OCI-LY7 (cell line): ENCODE measurements at places on chromosomes 3 and 15. TPM values are rescaled to one million over a fixed set of nuclear protein-coding genes. Genes with fewer than 3 reads are reported as not detected.

- no peak for DNase-seq
Measured at GRCh38 chr3:52865994-52866393, 31.2 kb upstream of the MUSTN1 start.

DNA sequence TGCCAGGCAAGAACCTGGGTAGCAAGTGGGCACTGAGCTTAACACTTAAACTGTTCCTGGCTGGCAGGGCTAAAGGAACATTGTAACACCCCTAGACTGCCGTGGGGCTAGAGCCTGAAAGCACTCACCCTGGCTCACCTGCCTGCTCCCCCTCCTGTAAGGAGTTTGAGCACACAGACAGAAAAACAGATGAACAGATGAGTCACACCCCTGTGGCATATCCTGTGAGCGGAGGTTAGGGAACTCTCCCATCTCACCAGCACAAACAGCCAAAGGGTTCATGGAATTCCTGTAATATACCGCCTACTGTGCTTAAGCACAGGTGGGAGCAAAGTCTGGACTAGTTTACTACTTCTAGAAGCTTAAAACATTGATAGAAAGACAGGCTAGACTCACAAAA lies 300.1 kb downstream of the ROBO1 start:
- DNase-seq = no peak

Gene SLC28A2
- not detected in 2 replicates for total RNA-seq

DNA sequence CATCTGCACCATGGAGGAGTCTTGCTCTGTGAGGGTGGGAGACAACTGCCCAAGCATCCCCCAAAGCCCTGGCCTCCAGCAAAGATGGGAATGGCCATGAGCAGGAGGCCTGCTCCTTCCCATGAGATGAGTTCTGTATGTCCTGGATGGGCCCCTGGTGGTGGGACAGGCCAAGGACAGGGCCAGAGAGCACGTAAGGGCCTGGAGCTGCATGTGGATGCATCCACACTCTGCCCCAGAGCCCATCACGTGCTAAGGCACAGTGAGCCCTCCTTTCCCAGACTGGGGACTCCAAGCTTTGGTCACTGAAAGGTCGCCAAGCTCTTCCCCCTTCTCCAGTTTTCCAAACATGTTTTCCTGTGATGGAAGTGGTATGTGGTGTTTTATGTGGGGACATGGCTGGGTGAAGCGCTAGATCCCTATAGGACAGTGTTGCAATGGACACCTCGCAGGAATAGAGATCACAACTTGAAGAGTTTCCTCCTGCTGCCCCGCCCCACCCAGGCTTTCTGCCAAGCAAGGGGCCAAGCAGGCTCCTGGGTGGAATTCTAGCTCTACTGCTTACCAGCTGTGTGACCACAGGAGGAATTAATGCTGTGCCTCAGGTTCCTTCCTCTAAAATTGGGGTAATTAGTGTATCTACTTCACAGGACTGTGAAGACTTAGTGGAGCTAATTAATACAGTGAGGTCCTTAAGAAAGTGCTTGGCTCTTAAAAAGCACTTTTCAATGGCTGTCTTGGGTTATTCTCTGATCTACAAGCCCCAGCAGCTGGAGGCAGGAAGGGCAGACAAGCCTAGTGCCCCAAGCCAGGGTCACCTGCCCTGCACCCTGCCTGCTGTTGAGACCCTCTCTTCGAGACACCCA lies 106.4 kb upstream of the RPL32 start:
- DNase-seq = no peak

Gene PRICKLE2
- 2.3 and 3.9 TPM in 2 replicates for total RNA-seq

DNA sequence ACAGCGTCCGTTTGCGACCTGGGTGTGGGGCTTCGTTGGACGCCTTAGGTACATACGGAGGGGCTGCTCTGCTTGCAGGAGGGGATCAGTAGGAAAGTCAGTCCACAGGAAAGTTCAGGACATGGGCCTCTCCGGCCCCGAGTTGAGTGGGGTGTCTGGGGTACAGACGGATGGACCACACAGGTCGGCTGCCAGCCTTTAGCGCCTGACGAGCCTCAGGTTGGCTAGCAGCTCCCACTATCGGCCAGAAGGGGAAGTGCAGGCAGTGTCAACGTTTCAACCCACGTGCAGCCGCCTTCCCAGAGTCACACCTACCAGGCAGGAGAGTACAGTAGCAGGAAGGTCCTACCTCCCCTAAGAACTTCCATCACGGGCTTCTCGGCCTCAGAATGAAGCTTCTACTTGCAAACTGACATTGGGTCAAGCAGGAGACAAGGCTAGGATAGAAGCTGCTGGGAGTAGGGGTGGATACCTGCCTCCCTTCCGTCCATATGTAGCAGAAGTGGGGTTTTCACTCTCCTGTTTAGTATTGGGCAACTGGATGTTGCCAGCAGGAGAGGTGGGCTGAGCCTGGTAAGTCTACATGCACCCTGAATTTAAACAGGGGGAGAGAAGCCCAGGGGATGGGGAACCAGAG lies 1.8 kb upstream of the SCN5A start:
- DNase-seq = peak; percentile 55

DNA sequence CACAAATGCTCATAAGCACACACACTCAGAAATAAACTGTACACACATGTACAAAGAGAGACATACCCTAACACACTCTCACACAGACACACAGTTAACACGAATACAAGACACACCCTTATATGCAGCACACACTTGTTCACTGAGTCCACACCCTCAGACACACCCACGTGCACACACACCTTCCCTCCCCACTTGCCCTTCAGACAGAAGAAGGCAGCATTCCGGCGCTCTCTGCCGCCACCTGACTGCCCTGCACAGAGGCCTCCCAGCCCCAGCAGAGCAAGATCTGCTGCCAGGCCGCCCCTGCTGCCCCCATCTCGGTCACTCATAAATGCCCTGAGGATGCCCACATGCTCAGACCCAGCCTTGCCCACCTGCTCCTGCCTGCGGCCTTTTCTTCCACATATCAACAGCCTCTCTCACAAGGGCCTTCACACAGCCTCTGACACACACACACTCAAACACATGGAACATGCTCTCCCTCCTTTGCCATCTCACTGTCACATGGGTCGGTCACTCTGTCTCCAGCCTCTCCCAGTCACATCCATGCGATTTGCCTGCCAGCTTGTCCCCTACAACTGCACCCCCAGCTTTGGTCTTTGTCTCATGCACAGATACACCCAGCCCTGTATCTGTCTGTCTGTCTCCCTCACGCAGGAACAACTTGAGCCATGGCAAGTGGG lies 71.1 kb downstream of the EPHB3 start:
- DNase-seq = no peak

DNA sequence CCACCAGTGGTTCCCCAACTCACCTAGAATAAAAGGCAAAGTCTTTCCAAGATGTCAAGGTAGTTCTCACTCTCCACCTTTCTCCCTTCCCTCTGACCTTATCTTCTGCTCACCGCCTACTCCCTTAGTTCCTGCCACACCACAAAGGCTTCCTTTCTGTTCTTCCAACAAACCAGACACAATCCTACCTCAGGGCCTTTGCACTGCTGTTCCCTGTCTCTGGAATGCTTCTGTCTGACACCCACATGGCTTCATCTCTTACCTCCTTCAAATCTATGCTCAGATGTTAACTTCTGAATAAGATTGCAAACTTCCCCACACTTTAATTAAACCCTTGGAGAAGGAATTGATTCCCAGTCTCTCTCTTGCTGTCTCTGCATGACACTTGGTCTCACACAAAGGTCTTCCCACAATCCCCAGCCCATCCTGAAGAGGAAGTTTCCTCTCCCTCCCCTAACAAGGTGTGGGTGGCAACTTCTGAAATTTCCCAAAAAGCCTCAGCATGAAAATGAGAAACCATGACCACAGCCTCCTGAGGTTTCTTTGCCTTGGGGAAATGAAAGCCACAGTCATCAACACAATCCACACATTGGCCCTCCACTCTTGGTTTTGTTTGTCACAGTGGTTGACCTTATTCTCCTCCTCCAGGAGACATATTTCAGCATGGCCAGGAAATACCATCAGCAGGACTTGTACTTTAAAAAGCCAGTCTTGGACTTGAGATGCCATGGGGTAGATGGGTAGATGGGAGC lies 3.0 kb upstream of the RYK start:
- no peak for DNase-seq

- DNase-seq = no peak
Measured at GRCh38 chr3:57745101-57745500, 11.0 kb upstream of the SLMAP start.

DNA sequence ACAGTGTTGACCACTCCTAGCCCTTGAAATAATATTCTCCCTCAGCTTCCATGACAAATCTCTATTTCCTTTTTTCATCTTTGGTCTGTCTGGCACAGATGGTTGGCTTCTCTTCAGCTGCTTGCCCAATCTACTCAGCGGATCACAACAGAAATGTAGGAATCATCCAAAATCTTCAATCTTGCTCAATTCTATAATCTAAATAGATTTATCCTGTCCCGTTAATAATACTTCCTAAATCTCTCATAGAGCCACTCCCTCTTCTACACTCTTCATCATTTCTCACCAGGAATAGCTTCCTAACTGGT lies 3.8 kb downstream of the PEAK1 start:
- DNase-seq = no peak

Gene JMJD7
- 14.1 and 16.0 TPM in 2 replicates for total RNA-seq

DNA sequence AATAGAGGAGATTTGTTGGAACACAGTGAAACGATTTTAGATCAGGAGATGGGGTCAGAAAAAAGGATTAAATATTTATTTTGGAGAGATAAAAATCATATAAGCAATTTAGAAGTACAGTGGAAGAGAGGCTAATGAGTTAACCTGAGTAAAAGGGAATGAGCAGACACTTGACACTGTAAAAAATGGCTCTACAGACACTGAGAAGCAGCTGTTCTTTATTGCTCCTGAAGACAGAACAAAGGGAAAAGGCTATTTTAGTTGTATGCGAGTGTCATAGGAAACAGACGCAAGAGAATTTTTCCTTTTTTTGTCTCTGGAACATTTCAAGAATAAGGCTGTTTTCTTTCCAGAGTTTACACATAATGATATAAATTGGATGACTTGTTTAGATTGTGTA lies 34.3 kb downstream of the ASTE1 start:
- DNase-seq = no peak

- no peak for DNase-seq
Measured at GRCh38 chr3:32140943-32141342, 34.5 kb downstream of the GPD1L start.

DNA sequence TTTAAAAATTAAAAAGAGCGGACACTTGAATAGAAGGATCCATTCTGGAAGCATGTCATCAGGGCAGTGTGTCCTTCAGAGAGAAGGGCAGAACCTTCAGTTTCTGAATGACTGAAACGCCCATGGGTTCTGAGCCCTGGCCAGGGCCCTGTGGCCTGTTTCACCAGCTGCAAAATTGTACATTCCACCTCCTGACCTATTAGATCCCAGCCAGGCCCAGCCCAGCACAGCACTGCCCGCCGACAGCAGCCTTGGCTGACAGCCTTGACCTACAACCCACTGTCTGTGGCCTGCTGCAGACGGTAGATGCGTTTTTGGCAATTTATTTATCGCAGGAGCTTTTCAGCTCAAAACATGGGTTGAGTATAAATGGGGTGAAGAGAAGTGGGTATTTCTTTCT lies 5.9 kb upstream of the POLG start:
- no peak for DNase-seq

Gene TMIE
- not detected in 2 replicates for total RNA-seq

DNA sequence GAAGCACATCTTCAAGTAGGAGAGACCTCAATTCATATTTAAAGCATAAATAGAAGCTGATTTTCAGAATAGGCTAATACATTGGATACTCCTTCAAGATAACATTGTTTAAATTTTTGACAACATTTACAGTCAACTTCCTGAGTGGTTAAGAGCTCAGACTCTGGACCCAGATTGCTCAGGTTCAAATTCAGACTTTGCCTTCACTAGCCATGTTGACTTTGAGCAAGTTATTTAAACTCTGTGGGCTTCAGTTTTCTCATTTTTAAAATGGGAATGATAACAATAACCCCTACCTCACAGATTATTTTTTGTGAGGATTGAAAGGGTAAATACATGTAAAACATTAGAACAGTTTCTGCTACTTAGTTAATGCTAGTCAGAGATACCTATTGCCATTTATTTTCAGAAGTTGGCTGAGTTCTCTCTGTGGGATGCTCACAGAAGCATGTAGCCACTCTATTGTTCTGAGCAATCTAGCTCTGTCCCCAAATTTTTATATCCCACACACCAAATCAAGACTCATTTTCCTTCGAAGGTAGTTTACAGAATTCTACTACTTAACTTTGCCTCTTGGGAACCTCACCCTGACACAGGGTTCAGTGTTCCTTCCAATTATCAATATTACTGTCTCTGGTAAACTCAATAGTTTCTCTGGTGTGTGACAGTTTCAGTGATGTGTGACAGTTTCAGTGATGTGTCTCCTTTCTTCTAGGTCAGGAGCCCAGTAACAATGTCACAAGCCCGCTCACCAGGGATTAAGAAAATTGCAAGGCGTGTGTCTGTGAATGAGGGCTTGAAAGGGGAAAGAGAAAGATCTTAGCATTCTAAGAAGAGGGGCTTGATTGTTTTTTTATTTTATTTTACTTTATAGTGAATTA lies 79.4 kb upstream of the OSTN start:
- DNase-seq = peak; percentile 60

DNA sequence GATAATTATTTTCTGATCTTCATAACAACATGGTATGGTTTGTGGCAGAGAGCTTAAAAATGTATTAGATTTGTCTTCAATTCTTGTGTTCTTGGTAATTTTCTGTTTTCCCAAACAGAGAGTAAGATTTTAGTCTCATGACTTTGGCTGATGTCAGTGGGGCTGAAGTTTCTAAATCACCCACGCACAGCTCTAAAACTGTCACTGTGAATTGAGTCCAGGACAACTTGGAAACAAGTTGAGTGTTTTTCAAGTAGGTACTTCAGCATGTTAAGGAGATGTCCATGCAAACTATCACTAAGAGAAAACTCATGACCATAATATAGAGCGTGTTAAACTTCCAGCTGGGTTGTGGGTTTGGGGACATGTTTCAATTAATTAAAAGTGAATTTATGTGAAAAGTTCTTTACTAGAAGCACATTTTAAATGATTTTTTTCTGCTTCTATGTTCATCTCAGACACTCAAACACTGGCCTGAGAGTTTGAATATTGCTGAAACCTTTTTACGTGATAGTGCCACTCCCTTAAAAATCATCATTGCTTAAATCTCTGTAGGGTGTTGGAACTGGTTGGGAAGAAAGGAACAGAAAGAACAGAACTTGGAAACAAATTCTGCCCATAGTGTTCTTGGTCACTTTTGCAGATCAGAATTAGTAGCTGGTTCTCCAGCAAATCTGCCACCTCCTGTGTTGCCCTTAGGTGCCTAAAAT lies 89.8 kb downstream of the KLHL25 start:
- no peak for DNase-seq

DNA sequence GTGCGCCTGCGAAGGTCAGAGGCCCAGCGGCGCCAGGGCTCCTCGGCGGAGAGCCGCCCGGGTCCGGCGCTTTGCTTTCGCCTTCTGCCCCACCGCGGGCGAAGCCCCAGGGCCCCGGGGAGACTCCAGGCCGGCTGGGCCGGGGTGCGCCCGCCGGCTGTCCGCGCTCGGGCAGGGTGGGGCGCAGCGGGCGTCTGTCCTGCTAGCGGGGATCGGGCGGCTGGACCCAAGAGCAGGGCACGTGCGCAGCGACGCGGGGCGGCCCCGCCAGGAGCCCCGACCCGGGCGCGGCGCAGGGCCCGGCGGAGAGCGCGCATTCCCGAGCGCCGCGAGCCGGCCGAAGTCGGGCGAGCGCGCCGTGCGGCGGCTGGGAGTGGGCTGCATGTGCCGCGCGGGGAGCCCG lies 569 bp upstream of the ALDH1A3 start:
- no peak for DNase-seq

- no peak for DNase-seq
Measured at GRCh38 chr3:61618871-61619270, 57.5 kb downstream of the PTPRG start.
